Kidney (tissue), 22 donors: ENCODE measurements at places on chromosomes 5 and 9. TPM values are rescaled to one million over a fixed set of nuclear protein-coding genes. Genes with fewer than 3 reads are reported as not detected.
A peak's percentile ranks its signal among the peaks of the same experiment; 100 is the strongest.

Gene TSSK1B
- total RNA-seq: 0.13 TPM

Gene IQGAP2
- 23.2 TPM for total RNA-seq

Gene FRRS1L
- not detected for total RNA-seq

Gene OR1L4
- not detected for total RNA-seq

Gene TMEM215
- not detected for total RNA-seq

DNA sequence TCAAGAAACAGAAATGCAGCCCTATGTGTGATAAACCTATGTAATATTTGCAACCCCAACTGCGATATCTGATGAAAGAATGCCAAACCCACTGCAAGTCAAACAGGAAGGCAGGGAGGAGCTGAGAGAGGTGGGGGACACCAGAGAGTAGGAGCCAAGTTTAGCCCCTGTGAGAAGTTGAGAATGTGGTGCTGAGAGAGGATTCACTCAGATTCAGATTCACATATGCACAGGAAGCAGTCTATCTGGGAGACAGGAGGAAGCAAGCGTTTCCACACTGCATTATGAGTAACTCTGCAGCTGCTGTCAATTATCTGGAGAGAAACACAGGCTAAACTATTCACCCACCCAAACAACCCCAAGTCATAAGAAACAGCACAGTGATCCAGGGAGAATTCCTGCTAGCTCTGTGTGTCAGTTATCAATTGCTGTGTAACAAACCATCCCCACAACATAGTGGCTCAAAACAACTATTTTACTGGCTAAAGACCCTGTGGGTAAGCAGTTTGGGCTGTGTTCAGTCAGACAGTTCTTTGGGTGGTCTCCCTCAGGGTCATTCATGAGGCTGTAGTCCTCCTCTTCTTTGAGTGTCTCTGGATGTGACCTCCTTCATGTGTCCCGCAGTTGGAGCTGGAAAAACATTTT is 161.9 kb upstream of the RAI14 start:
- no peaks in the 10 kb centered on the region for H3K36me3 ChIP-seq
- no peak overlapping the region for H3K27ac ChIP-seq
- H3K27me3 ChIP-seq: no peaks in the 10 kb centered on the region
- no peak for DNase-seq
- no peaks in the 10 kb centered on the region for H3K4me1 ChIP-seq

- H3K4me1 ChIP-seq: no peaks in the 10 kb centered on the region
- no peak overlapping the region for H3K4me3 ChIP-seq
- DNase-seq: no peak
Observed at GRCh38 chr5:8879248-8879647, 666.6 kb downstream of the SEMA5A start.

GRCh38 chr5:140130949-140131733 is 5.4 kb downstream of the IGIP start:
- no peaks in the 10 kb centered on the region for H3K27me3 ChIP-seq
- H3K4me3 ChIP-seq: no peak overlapping the region
- no peaks in the 10 kb centered on the region for H3K36me3 ChIP-seq
- H3K27ac ChIP-seq: no peak overlapping the region
- DNase-seq: no peak
- peaks cover 2% of the 10 kb centered on the region for H3K4me1 ChIP-seq

DNA sequence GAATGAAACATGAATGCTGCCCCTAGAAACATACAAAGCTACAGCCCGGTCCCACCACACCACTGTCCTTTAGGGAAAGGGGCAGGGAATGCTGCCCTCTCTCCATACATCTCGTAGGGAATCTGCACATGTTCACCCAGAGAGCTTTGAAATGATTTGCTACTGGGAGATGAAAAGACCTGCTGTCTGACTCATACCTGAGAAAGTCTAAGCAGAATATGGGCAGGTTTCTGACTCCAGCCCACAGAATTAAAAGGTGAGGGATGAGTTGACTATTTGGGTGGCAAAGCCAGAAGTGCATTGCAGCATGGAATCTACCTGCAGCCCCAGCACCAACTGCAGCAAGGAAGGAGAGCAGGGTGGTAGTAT is 297.9 kb downstream of the TLE1 start:
- no peak overlapping the region for H3K4me3 ChIP-seq
- H3K27me3 ChIP-seq: no peaks in the 10 kb centered on the region
- DNase-seq: no peak

- DNase-seq: no peak
- no peak overlapping the region for H3K4me3 ChIP-seq
- H3K27me3 ChIP-seq: no peaks in the 10 kb centered on the region
- no peaks in the 10 kb centered on the region for H3K36me3 ChIP-seq
- no peak overlapping the region for H3K27ac ChIP-seq
- no peaks in the 10 kb centered on the region for H3K4me1 ChIP-seq
Observed at GRCh38 chr9:10562581-10563343, 50.0 kb downstream of the PTPRD start.

GRCh38 chr9:99925541-99925940 is 19.1 kb downstream of the STX17 start:
- no peak for DNase-seq
- H3K27me3 ChIP-seq: no peaks in the 10 kb centered on the region
- H3K4me3 ChIP-seq: no peak overlapping the region
- peaks cover 18% of the 10 kb centered on the region for H3K36me3 ChIP-seq
- no peak overlapping the region for H3K27ac ChIP-seq
- no peaks in the 10 kb centered on the region for H3K4me1 ChIP-seq

- H3K27ac ChIP-seq: no peak overlapping the region
- peaks cover 6% of the 10 kb centered on the region for H3K4me1 ChIP-seq
- no peak for DNase-seq
- no peaks in the 10 kb centered on the region for H3K36me3 ChIP-seq
Observed at GRCh38 chr9:109122726-109123621, 3.2 kb upstream of the TMEM245 start.

DNA sequence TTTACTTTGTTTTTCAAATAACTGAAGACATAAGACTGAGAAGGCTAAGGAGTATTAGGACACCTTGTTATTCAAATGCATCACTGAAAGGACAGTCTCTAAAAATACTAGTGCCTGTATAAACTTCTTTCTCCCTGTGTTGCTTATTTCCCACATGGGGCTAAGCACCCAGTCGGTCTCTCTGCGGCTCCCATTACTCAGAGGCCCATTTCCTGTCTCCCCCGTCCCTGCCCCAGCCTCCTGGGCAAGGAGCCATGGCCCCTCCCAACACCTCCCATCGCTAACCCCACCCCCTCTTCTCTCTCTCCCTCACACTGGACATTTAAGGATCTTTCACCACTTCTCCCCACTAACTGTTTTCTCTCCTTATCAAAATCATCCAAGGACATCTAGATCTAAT is 81.9 kb downstream of the EBF1 start:
- H3K4me1 ChIP-seq: peaks cover 3% of the 10 kb centered on the region
- H3K27me3 ChIP-seq: no peaks in the 10 kb centered on the region
- no peaks in the 10 kb centered on the region for H3K36me3 ChIP-seq
- peak; percentile 65 for DNase-seq
- no peak overlapping the region for H3K4me3 ChIP-seq
- H3K27ac ChIP-seq: no peak overlapping the region

GRCh38 chr5:79357398-79357797 is 121.5 kb downstream of the JMY start:
- no peak overlapping the region for H3K4me3 ChIP-seq
- no peaks in the 10 kb centered on the region for H3K4me1 ChIP-seq
- DNase-seq: peak; percentile 48
- no peak overlapping the region for H3K27ac ChIP-seq
- no peaks in the 10 kb centered on the region for H3K27me3 ChIP-seq
- no peaks in the 10 kb centered on the region for H3K36me3 ChIP-seq

- H3K27me3 ChIP-seq: no peaks in the 10 kb centered on the region
- H3K36me3 ChIP-seq: no peaks in the 10 kb centered on the region
- no peak for DNase-seq
- H3K27ac ChIP-seq: no peak overlapping the region
- H3K4me3 ChIP-seq: no peak overlapping the region
Observed at GRCh38 chr9:81397481-81398381, 291.6 kb downstream of the TLE1 start.

DNA sequence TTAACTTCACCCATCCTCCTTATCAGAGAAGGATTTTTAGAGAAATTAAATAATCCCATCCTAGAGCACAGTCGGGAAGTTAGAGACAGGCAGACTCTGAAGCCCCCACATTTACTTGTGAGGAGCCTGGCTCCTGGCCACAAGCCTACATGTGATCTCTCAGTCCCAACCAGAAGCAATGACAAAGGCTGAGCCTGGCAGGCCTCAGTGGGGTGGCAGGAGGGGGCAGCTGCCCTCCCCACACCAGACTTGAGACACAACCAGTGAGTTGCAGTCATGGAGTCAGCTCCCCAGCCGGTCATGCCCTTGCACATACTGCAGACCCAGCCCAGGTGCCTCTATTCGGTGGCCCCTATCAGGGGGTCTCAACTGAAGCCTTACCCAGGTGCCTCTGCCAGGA is 11.0 kb downstream of the NAIF1 start:
- peaks cover 13% of the 10 kb centered on the region for H3K4me1 ChIP-seq
- H3K27me3 ChIP-seq: no peaks in the 10 kb centered on the region
- peak; percentile 60 for DNase-seq
- no peaks in the 10 kb centered on the region for H3K36me3 ChIP-seq
- H3K4me3 ChIP-seq: no peak overlapping the region
- peak overlapping the region; percentile 74 for H3K27ac ChIP-seq

DNA sequence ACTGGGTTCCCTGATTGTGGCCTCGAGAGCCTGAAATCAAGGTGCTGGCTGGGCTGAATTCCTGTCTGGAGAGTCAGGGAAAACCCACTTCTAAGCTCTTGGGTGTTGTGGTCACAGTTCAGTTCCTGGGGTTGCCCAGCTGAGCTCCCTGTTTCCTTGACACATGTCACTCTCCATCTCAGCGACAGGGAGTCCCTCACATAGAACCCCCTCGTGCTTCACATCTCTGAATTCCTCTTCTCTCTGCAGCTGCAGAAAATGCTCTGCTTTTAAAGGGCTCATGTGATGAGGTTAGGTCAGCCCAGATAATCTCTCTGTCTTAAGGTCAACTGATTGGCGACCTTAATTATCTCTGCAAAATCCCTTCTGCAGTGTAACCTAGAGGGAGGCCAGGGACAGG is 53.5 kb upstream of the NFIL3 start:
- no peak overlapping the region for H3K4me3 ChIP-seq
- H3K27ac ChIP-seq: no peak overlapping the region
- H3K27me3 ChIP-seq: no peaks in the 10 kb centered on the region
- H3K36me3 ChIP-seq: no peaks in the 10 kb centered on the region
